ENCODE measurements at places on chromosomes 3 and 15.

DNA sequence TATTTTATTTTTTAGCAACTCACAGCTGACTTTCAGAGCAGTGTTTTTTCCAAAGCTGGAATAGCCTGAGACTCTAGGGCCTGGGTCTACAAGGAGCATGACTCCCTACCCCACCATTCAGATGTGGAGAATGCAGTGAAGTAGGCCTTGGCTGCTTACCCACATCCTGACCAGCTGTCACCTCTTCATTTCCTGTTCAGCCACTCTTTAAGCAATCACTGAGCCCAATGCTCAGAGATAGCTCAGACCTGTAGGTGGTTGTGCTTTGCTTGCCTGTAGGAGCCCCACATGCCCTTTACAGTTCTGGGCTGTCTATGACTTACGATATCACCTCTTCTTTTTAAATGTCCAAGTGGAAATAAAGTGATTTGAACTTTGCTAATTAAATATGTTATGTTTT is 148.1 kb downstream of the NEK11 start:
- no peak for DNase-seq

- DNase-seq, result no peak
Observed at GRCh38 chr3:125684199-125684598, 88.9 kb upstream of the OSBPL11 start.

- no peak for DNase-seq
Observed at GRCh38 chr3:45566951-45567411, 27.6 kb upstream of the LIMD1 start.

GRCh38 chr3:187831125-187832051 is 86.1 kb upstream of the BCL6 start:
- no peak for DNase-seq
